ENCODE measurements at places on chromosomes 7 and 10.

GRCh38 chr10:102997998-102998397 lies 79.9 kb downstream of the CNNM2 start:
- no peak for DNase-seq

- DNase-seq, result no peak
Observed at GRCh38 chr7:78953090-78953489, 500.4 kb downstream of the MAGI2 start.

DNA sequence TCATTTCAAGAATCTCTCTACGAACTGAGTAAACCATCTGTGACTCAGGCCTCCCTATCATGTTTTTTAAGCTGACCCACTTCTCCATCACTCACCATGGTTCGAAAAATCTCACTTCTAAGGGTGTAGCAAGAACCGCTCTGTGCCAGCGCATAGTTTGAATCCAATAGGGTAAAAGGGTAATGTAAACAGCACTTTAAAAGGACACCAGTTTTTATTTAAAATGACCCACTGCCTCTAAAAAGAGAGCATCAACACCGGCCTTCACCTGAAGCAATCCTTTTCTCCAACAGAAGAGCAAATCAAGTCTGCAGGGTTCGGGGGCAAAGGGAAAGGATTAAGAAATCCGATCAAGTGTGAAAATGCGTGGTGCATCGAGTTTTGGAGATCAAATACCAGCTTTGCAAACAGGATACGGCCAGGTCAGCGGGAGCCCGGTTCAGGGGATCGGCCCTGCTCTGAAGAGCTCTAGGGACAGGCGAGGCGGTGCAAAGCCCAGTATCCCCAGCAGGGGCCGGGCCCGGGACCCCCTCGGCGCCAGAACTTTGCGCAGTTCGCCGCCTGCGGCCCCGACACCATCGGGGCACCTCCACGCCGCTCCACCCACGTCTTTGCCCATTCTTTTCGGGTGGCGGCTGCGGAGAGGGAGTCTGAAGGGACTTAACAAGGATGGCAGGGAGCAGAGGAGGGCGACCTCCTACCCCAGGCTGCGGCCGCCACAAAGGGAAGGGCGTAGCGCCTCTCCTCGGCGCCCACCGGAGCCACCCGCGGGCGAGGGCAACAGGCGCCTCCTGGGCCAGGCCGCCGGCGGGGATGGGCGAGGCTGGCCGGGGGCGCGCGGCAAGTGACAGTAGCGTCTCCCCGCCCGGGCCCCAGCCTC lies 842 bp downstream of the NMT2 start:
- DNase-seq, result peak; percentile 58

DNA sequence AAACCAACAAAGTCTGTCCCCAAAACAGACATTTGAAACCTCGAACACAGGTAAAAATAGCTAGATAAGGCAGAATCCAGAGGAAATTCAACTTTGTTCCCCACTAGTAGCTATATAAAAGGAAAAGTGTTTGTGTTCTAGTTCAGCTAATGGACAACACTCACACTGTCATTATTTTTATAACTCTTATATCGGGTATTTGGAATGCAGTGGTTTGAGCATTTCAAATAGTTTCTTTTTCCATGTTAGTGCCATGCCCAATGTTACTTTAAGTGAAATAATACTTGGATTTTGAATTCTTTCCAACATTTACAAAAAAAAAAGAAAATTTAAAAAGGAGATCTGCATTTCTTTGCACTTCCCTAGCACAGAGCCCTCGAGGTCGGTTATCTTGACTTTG lies 213.6 kb downstream of the DOCK4 start:
- DNase-seq, result no peak

DNA sequence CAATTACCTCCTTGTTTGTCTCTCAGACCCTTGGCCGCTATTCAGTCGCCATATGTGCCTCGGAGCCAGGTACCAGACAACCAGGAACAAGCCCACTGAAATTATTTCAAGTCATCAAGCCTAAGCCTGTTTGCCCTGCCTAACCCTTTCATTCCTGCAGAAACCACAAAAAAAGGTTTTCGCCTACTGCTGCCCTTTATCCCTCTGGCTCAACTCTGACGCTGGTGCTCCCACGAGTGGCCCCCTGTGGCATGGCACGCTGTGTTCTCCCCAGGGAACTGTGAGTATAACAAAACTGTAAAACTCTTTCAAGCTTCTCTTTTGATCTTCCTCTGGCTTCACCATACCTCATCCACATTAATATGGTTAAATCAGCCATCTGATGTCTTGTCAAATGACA lies 215.7 kb upstream of the CDC14C start:
- DNase-seq, result no peak

DNA sequence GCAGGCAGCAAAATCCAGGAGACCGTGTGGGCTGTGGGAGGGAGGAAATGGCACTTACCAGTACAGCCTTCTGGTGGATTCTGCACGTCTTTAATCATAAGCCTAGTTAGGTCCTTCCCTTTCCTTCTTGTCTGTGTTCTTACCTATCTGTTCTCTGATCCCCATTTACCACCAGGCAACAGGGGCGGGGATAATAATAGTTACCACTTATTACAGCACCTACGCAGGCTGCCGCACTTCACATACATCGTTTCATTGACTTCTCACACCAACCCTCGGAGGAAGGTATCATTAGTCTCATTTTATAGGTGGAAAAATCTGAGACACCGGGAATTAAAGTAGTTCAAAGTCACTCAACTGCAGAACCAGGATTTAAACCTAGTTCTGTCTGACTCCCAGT lies 4.5 kb upstream of the EPHA1 start:
- no peak for DNase-seq

- DNase-seq, result no peak
Observed at GRCh38 chr10:122882766-122883165, 3.4 kb upstream of the FAM24B start.

DNA sequence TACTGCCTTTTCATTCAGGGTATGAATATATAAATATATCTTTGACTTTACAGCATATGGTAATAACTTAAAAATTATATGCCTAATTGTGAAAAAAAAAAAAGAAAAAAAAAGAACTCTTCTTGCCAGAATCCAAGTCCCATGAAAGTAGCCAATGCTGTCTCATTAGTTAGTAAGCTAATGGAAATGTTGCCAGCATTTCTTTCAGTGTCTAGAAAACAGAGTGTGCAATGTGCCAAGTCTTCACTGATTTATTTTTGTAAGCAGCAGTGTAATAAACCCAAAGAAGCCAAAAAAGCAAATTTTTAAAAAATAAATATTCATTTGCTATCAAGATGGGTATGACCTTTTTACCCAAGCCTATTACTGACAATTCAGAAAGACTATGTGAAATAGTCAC lies 31.1 kb upstream of the LRRN3 start:
- no peak for DNase-seq

DNA sequence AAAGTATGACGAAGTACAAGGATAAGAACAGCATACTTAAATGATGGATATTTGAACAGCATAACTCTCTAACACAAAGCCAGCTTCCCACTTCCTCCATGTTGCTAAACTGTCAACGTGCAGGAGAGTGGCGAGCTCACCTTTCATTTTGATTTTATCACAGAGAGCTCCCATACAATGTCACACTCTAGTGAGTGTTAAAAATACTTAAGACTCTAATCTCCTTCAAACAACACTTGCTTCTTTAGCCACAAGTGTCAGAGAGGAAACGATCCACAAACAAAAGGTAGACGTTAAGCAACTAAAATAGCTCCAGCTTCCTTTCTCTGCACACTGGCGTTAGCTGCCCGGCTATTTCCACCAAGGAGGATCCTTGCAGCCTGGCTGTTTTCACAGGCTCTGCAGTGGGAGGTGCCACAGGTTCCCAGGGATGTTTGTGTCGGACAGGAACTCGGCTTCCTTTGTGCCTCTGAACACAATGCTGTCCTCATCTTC lies 194.6 kb downstream of the COBL start:
- DNase-seq, result no peak

DNA sequence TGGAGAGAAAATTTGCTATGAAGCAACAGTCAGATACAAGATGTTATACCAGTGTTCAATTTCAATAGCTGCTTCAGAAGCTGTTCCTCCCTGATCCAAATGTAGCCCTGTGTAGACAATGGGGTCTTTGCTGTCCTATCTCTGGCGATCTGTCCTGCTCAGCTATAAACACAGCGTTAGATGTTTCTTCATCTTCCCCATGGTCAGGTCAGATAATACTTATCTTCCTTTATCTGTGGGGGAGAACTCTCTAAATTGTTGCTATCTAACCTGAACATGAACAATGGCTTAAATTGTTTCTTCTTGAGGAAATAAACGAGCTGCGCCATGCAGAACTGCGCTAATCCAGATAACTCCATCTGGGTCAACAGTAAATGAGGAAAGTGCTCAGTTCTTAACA lies 15.6 kb upstream of the KIAA1217 start:
- no peak for DNase-seq

DNA sequence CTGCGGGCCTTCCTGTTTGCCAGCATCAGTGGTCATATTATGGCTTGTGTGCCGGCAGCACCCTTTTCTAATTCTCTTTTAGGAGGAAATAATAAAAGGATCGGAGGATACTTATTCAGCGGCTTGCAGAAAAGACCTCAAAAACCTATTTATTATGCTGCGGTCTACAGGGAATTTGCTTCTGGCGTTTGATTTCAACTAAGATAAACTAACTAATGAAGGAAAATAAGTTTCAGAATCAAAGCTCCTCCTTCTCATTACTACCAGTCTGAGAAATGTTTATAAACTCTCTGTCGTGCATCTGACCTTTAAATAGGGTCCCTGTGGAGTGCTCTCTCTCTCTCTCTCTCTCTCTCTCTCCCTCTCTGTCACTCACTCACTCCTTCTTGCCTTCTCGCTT lies 335.0 kb upstream of the GLI3 start:
- DNase-seq, result no peak

GRCh38 chr10:133166828-133167692 lies 7.0 kb downstream of the KNDC1 start:
- peak; percentile 54 for DNase-seq

DNA sequence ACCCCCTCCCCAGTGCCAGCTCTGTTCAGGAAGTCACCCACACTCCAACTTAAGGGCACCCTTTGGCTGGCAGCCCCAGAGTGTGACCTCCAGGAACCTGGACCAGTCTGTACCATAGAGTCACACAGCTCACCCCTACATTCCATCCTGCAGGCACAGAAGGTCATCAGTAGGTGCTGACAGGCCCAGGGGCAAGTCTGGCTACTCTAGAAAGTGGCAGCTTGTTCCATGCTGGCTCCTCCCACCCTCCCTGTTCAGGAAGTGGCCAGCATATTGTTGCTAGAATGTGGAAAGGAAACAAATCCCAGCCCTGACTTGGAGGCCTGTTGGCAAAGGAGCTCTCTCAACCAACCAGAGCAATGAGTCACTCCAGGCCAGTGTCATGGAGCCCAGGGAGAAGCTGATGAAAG lies 3.2 kb upstream of the NCOA4 start:
- no peak for DNase-seq

GRCh38 chr7:20190560-20191390 lies 26.4 kb downstream of the MACC1 start:
- no peak for DNase-seq

DNA sequence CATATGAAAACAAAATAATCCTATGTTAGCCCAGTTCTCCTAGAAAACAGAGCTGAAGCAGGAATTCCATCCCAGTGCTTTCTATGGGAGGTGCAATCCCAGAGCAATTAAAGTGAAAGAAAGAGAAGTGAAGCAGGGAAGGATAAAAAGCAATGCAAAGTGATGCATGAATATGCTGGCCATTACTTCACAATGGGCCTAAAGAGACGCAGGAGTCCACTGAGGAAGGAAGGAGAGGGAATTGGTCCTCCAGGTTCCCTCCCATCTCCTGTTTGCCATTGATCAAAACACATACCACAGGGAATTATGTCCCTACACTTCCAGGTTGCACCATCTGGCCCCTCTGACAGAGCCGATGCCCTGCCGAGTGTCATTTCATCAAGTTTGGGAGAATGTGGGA lies 392.2 kb upstream of the NFE2L3 start:
- no peak for DNase-seq

DNA sequence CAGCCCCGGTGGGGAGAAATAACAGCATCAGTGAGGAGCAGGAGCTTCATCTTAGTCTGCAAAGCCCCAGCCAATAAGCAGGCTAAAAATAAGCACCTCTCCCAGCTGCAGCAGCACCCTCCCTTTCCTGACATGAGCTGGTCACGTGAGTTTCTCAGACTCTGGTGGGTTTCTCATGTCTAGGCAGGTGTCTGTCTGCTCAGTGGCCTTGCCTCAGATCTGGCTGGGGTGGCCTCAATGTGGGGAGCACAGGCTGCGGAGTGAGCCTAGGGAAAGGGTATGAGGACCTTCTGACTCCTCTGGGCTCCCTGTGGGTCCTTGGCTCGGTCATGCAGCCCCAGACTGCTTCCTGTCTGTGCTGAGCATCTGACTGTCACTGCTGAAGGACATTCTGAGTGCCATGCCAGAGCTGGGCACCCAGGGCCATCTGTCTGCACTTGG lies 81.6 kb upstream of the LRRC4 start:
- peak; percentile 67 for DNase-seq

DNA sequence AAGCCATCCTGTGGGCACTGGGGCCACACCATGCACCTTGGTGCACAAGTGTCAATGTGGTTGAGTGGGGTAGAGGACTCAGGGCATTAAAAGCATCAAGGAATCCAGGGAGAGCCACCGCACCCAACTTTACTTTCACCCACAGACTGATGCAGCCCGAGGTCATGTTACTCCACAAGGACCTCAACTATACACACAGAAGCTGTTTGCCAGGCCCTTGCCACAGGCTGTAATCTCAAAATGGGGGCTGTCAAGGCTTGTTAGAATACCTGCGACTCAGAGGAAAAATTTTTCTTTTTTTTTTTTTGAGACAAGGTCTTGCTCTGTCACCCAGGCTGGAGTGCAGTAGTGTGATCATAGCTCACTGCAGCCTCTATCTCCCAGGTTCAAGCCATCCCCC lies 26.5 kb upstream of the KCTD7 start:
- DNase-seq, result no peak

DNA sequence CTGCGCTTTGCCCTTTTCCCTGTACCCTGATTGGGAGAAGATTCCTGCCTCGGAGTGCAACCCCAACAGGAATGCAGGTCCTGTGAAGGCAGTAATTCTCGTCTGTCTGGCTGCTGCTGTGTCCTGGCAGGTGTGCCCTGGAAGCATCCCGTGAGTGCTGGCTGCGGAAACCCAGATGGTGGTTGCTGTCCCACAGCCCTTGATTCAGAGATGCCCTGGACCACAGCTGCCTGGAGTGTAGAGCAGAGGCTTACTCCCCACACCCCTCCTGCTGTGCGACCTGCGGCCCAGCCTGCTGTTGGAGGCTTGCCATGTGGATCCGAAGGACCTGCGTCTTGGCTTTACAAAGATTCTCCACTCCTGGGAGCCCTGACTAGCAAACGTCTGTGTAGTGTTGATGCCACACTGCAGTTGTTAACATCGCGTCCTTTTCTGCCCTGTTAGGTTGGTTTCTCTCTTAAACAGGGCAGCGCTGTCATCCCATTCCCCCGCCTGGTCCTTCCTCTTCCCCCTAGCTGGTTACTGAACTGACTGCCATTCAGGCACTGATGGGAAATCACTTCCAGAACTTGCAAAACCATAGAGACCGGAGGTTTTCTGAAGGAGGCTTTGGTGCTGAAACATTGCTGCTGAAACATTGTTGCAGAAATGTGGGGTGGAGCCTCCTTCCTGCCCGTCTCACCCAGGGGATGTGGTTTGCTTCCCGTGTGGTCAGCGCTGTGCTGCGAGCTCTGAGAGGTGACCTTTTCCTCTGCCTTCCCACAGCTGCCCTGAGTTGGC lies 53.3 kb downstream of the DNAJB6 start:
- DNase-seq, result no peak
